Activated T-cell treated with anti-CD3 and anti-CD28 coated beads, Interleukin-2, amount 50 U/mL, for 48 hours (primary cell): ENCODE measurements at places on chromosomes 1 and 21.

DNA sequence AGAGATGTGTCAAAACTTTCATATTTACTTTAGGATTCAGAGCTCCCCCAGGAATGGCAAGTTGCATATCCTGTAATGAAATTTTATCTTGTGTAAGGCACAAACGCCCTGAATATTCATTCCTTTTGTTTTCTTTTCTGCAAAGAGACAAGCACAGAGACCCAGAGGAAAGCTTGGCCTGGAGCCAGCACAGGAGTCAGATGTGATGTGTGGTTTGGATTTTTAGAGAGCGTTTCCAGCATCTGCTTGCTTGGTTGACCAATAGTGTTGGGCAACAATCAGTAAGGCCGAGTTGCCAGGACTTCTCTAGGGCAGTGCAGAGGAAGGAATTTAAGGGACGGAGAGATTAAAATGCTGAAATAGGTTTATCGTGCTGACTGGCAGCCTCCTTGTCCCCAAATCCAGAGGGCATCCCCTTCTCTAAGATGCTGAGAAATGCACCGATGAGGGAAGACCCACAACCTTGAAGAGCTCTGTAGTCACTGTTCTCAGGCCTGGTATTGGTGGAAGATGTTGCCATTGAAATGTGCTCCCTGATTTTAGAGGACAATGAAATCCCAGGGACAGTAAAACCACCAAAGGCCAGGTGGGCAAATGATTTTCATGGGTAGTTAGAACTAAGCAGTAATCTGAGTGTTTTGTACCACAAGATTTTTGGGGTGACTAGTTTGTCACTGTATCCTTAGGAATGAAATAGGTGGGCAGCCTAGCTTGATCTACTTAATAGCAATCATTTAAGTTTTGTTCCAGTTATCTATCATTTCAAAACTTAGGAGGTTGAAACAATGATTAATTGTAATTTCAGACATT lies 37.9 kb upstream of the RHOU start:
- no peak for DNase-seq

- no peak for DNase-seq
Measured at GRCh38 chr1:232333419-232333767, 296.5 kb downstream of the SIPA1L2 start.

DNA sequence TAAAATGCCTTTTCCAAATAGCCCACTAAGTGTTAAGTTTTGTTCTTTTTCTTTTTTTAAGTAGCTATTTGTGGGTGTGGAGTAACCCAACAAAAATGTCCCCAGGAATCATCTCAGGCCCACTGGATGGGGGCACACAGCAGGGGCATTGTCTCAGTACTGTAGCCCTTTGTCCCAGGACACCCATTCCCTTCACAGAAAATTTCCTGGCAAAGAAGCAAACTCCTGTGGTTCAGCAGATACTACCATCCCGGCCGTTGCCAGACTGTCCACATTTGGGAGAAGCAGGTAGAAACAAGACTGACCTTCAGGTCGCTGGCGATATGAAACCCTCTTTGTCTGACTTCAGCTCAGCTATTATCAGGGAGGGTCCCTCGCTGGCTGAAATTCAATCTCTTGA lies 23.7 kb upstream of the SRRM1 start:
- DNase-seq: no peak

- no peak for DNase-seq
Measured at GRCh38 chr1:19239876-19240275, 11.4 kb downstream of the EMC1 start.

DNA sequence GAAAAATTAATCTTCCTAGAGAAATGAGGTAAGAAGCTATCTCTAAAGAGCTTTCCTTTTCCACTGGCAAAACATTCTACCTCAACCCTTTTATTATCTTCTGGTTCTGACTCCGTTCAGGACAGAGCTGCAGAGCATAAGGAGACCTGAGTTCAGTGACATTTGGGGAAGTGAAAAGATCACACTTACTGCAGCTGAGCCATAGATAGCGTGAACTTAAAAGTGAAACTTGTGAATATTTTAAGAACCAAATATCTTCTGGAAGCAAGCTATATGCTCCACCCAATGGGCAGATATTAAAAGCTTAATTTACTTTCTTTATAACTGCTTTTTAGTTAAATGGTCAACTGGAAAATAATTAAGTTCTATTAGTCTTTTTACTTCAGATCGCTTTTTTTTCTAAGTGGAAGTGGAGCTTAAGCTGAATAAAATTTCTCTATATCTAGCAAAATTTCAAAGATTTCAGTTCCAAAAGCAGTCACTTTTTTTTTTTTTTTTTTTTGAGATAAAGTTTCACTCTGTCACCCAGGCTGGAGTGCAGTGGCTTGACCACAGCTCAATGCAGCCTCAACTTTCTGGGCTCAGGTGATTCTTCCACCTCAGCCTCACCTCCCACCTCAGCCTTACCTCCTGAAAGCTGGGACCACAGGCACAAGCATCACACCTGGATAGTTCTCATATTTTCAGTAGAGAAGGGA lies 11.9 kb downstream of the PTPN22 start:
- no peak for DNase-seq
